ENCODE measurements at places on chromosomes 11 and 22.

GRCh38 chr11:12968101-12968500 is 41.0 kb upstream of the RASSF10 start:
- DNase-seq: peak; percentile 79

DNA sequence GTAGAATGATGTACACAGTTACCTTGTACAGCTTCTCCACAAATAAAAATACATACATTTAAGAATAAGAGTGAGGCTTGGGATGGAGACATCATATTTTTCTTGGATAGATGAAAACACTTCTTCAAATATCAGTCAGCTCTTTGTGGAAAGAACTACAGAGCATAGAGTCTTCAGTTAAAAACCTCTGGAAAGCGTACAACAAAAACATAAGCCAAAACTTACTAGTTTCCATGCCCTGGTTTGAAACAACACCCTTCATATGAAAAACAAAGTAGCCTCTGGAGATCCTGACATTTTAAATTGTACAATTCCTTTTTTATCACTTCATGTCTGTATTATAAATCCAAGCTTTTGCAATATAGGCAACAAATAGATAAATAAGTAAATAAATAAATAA is 7.0 kb upstream of the CEP126 start:
- DNase-seq: no peak

- DNase-seq: no peak
Measured at GRCh38 chr11:72685560-72686480, 11.6 kb upstream of the PDE2A start.

DNA sequence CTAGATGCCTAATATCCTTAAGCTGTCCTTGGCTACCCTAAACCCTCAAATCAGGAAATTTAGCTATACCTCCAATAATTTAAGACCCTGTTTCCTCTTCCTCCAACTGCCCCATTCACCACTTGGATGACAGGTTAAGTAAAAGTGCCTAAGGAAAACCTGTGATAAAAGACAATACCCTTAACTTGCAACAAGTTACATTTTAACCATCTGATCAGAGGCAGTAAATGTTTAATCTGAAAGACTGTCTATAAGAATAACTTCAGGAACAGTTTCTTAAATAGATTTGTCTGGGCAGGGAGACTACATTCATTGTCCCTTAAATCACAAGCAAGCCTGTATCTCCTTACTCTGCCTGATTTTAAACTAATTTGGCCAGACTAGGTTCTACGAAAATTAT is 129.1 kb downstream of the APOL5 start:
- peak; percentile 62 for DNase-seq

GRCh38 chr11:68584991-68585524 is 99.3 kb upstream of the GAL start:
- no peak for DNase-seq

- DNase-seq: peak; percentile 88
Measured at GRCh38 chr11:45859661-45860140, 12.4 kb downstream of the CRY2 start.

DNA sequence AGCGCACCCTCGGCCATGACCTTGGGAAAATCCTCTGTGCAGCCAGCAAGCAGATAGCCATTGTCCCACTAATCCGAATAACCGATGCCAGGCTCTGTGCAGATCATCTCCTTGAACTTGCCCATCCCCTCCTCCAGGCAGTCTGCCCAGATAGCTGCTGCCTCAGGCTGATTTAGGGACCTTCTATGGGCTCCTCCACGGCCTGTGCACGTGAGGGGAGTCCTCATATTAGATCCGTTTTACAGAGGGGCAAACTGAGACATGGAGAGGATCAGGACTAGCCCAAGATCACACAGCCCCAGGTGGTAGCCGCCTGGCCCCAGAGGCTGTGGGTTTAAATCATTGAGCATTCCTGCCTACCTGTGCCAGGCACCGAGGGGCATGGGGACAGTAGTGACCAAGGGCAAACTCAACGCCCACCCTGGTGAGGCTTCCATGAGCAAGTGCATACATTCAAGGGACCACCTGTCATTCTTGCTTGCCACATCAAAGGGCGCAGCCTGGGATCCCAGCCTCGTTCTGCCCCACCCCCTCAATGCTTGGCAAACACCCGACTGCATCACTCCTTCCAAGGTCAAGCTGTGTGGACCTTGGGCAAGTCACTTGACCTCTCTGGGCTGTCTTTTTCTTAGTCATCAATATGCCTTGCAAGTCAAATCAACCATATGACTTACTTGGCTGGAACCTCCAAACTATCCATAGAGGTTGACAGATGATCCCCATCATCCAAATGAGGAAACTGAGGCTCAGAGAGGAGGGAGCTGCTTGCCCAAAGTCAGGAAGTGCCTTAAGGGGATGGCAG is 131.6 kb downstream of the MN1 start:
- DNase-seq: peak; percentile 59
